ENCODE measurements at places on chromosomes 4 and X.

- no peak for DNase-seq
Observed at GRCh38 chr4:155984106-155984797, 30.6 kb upstream of the CTSO start.

DNA sequence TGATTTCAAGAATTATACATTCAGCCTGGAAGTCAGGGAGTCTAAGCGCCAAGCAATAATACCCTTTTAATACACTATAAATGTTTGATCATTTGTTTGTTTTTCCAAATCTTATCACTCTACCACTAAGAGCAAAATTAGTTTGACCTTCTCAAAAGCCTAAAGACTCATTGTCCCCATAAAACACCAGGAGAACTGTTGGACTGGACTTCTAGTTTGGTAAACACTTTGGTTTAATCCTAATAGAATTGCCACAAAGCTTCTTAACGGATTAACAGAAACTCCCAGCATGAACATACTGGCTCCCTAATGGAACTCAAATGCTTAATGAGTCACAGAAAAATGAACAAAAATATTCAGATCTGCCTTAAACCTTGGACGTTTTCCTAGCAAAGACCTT lies 34.9 kb downstream of the SYTL5 start:
- DNase-seq: no peak

DNA sequence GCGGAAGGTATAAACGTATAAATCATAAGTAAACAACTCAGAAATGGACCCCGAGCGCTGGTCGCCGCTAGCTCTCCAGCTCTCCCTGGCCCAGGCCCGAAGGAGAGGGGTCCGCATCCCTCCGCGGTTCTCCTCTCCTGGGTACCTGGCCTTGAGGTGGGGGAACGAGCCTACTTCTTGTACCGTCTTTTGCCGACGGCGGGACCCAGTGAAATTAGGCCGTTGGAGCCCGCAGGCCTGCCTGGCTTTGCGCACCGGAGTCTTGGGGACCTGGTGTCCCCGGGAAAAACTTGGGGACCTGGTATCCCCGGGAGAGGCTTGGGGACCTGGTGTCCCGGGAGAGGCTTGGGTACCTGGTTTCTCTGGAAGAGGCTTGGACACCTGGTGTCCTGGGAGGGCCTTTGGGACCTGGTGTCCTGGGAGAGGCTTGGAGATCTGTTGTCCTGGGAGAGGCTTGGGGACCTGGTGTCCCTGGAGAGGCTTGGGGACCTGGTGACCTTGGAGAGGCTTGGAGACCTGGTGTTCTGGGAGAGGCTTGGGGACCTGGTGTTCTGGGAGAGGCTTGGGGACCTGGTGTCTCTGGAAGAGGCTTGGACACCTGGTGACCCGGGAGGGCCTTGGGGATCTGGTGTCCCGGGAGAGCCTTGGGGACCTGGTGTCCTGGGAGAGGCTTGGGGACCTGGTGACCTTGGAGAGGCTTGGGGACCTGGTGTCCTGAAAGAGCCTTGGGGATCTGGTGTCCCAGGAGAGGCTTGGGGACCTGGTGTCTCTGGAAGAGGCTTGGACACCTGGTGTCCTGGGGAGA lies 12.0 kb downstream of the SHOX start:
- DNase-seq: no peak

- no peak for DNase-seq
Observed at GRCh38 chr4:145565328-145565727, 53.9 kb upstream of the MMAA start.

GRCh38 chr4:149964001-149964796 lies 114.0 kb upstream of the DCLK2 start:
- no peak for DNase-seq

DNA sequence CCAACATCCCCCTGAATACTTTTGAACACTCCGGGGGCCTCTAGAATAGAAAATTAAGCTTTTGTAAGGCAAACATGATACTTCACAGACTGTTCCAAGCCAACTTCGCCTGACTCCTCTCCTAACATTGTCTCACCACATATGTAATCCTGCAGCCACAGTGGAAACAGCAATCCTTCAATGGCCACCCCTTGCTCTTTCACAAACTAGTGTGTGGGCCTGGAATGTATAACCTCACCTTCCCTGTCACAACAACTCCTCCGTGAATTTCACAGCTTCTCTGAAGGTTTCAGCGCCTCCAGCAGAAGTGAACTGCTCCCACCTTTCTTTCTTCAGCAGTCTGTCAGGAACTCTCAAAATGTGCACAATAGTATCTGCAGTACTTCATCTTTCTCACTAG lies 185.1 kb downstream of the ADGRL3 start:
- no peak for DNase-seq

- DNase-seq: no peak
Observed at GRCh38 chr4:84684361-84684760, 101.4 kb downstream of the CDS1 start.

- DNase-seq: no peak
Observed at GRCh38 chr4:3421470-3421869, 20.3 kb upstream of the HGFAC start.

DNA sequence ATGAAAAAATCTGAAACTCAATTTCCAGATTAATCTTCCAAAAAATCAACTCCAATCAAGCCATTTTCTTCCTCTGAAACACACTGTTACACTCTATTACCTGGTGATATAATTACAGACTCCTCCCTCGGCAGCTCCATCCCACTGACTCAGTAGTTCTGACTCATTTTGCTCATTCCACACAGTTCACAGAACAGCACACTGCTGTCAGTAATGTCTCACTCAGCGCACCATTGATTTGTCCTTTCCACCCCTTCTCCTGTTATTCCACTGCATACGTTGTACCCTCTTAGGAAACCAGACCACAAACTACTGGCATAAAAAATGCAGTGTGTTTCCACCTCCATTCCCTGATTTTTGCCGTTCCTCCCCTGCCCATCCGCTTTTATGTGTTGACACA lies 212.7 kb downstream of the SLIT2 start:
- no peak for DNase-seq

DNA sequence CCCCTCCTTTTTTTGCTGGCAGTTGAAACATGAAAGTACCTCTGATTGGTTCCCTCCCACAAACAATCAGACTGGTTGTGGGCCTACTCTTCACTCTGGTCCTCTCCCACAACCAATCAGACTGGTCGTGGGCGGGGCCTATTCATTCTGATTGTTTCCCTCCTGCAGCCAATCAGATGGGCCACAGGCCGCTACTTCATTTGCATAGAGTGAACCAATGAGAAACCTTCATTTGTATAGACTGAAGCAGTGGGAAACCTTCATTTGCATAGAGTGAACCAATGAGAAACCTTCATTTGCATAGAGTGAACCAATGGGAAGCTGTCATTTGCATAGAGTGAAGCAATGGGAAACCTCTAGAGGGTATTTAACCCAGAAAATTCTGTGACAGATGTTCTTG lies 55.2 kb downstream of the TRMT44 start:
- no peak for DNase-seq

DNA sequence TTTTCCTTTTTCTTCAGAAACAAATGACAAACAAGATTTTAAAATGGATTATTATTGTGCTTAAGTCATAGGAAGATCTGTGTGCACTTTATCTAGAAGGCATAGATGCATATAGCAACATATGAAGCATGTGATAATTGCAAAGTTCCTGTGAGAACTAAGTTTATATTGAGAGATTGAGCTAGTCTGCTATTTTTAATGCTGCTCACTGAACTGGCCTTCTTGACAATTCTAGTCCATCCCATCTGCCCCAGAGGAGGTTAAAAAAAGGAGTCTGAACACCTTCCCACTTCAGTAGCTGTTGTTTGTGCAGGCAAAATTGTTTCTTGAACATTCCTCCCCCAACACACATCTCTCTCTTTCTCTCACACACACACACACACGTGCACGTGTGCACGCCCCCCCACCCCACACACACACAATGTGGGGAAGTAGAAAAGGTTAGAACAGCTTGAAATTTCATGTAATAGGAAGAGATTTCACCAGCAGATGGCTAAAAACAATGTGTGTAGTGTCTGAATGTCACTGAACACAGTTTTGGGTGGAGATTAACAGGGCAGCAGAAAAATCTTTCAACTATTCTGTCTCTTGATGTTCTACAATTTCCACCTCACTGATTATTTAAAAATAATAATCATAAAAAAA lies 108.0 kb downstream of the GPM6A start:
- no peak for DNase-seq

DNA sequence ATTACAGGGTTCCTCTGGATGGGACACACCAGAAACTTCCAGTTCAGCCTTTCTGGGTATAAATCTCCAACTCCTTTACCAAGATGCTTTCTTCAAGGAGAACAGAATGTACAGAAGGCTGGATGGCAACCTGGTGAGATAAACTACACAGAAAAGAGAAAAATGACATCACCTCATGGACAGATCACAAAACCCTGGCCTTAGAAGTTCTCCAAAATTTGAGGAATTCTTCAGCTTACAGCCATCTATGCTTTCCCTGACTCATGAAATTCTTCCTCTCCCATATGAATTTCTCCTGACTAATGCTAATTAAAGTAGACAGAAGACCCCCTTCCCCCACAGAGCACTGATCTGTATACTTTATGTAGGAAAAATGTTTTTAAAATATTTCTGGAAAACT lies 345.4 kb downstream of the STIM2 start:
- DNase-seq: no peak

DNA sequence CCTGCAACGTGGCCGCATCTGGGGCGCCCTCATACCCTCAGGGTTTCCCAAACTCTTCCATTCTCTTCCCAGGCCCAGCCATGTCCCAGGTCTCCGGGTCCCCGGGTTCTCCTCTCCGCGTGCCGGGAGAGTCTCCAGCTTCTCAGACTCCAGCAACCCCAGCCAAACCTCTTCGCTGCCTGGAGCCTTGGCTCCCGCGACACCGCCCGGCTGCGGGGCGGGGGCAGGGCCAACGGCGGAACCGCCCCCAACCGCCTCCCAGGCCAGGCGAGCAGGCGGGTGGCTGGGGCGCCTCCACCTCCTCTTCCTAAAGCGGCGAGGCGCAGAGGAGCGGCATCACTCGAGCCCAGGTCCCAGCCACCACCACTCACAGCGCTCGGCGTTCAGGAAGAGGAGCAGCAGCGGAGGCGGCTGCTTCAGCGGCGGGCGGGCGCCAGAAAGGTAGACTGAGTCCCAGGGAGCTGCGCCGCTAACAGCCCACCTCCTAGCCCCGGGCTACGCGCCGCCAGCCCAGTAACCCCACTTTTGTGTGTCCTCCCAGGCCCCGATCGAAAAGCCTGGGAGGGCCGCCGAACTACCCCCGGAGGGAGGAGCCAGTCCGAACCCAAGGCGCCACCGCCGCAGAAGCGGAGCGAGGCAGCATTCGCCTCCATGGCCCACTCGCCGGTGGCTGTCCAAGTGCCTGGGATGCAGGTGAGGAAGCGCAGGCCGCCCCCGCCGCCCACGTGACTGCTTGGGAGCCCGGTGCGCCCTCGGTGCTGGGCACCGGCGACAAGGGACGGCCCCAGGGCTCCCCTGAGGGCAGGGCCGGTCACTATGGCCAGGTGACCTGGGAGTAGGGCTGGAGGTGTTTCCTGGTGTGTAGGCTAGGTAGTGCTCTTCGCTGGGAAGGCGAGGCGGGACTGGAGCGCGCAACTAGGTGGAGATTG lies at the start of gene STK26:
Gene STK26 (plus strand): TSS at position 336 of the 929 bp plus-strand sequence. CDS start 316 bp downstream, at position 652.
- DNase-seq: peak; percentile 58

DNA sequence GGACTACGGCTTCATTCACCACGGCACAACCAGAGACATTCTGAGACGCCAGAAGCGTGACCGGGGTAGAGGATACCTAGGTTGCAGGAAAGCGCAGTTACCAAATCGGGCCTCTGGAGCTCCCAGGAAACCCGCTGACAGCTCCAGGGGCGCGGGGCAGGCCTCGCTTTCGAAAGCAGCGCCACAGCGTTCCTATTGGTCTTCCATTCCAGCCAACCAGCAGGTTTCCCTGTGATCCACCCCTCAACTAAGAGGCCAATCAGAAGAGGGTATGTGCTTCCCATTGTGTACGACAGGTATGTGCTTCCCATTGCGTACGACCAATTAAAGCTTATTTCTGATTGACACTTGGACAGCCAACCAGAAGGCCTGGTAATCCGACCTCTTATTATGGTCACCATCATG lies 14.9 kb downstream of the SNX12 start:
- DNase-seq: peak; percentile 87

DNA sequence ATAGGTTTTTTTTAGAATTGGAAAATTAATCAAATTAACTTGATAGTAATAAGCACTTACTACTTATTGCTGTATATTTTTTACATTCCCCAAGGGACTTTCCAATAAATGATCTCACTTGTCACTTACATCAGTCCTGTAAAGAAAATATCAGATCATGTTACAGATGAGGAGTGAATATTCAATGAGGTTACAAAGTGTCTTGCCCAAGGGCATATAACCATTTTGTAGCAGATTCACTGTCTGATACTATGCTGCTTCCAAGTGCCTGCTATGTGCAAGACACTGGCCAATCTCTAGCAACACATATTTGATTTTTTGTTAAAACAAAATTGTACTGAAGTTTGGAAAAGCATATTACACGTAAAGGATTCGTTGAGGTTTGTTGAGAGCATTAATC lies 1287.7 kb downstream of the FAM133A start:
- no peak for DNase-seq

DNA sequence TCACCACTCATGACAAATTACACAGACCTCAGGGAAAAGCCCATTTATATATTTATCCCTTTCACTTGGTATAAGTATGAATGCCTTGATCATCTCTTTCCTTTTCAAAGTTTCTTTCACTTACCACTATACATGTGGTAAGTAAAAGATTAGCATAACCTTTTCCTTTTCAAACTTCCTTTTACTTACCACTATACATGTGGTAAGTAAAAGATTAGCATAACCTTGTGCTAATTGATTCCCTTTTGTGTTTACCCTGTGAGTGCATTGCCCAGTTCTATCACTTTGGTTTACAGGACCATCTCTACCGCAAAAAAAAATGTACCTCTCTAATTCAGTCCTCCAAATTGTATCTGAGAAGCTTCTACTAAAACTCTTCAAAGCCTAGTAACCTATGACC lies 32.7 kb upstream of the TCEANC start:
- no peak for DNase-seq

DNA sequence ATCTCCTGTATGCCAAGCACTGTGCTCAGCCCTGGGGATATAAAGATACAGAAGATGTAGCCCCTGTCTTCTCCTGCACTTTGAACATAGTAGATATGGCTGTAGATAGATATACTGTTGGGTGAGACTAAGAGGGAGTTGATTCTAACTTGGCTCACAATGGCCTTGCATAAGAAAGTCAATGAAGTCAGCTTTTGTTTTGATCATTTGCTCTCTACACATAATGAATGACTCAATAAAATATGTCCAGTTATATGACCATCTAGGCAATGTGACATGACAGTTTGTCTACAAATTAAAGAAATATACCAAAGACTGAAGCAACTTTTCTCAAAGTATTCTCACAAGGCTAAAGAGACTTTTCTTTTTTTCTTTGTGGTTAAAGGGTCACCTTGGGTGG lies 147.6 kb upstream of the DIPK2B start:
- DNase-seq: no peak

DNA sequence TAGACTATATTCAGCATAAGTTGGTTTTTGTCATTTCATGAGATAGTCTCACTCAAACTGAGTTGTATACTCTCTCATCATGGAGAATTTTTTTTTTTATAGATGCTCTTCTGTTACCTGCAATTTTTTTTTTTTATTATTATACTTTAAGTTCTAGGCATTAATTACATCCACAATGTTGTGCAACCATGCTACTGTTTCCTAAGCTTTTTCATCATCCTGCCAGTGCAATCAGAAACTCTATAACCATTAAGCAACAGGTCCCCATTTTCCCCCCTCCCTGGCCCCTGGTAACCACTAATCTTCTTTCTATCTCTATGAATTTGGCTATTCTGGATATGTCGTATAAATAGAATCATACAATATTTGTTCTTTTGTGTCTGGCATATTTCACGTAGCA lies 321.6 kb downstream of the STIM2 start:
- DNase-seq: no peak

Measured in Kasumi-1 (cell line).